ENCODE measurements at places on chromosomes 5 and 9. TPM values are rescaled to one million over a fixed set of nuclear protein-coding genes. Genes with fewer than 3 reads are reported as not detected.

DNA sequence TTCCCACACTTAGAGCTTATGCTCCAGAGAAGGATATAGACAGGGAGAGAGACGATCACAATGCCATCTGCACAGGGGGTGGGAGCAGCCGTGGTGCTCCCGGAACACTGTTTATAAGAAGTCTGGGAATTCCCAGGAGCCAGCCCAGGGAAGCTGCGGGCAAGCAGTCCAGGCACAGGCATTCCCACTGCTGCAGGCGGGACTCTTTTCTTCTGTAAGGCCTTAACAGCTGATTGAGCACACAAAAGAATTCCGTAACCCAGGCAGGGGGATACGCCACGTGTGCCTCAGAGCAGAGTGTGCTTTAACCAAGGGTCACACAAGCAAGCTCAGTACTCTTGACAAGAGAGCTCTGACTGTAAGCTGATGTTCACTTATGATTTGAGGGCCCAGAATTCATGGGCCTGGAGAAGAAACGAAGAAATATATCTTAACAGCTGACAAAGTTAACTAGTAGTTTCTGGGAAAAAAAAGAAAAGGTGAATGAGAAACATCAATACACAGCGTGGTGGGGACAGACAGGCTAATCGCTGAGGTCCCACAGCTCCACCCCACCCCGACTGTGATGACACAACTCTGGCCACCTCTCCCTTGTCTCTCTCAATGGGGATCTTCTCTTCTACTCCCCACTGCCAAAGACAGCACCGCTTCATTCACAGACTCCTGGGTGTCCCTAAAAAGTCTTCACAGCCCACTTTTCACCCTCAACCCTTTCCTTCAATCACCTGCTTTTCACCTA is 85.9 kb upstream of the SIMC1 start:
- DNase-seq: peak; percentile 93

DNA sequence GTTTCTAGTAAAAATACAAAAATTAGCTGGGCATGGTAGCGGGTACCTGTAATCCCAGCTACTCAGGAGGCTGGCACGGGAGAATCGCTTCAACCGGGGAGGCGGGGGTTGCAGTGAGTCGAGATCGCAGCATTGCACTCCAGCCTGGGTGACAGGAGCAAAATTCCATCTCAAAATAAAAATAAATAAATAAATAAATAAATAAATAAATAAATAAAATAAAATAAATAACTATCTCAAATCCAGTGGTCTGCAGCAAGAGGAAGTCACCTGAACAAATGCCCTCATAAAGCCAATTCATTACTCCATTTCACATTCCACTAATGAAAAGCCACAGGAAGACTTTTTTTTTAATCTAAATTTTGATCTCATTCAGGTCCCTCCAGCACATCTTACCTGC is 114.2 kb downstream of the EFNA5 start:
- DNase-seq: no peak

GRCh38 chr9:129317179-129318011 is 139.3 kb upstream of the IER5L start:
- peak; percentile 36 for DNase-seq

The PDLIM4 gene
- total RNA-seq: 8.3 TPM
